ENCODE measurements at places on chromosomes 5 and 9.

DNA sequence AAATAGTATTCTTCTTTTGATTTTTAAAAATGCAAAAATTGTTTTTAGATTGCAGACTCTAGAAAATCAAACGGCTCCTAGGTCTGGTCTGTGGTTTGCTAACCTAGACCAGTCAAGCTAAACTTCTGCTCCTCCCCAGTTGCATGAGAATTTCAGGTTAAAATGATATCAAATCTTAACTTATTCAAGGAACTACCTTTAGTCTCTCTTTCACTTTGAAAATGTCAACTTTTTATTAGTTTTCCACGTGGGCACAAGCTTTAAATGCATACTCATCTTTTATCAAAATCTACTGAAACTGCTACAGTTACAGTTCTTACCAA is 8.8 kb downstream of the CAMK4 start:
- DNase-seq, result no peak

DNA sequence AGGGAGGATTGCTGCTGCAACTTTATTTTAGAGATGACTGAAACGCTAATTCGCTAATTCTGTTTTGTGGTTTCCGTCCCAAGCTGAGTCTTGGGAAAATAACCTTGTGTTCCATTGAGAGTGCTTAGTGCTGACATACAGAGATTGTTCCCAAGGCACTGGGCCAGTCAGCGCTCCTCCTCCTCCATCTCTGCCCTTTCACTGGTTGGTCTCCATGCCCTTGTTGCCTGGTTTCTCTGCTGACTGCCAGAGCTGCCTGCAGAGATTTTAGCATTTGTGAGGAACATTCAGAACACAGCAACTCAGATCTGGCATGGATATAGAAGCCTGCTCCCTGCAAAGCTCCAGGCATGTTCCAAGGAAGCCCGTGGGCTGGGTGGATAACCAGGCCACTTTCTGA is 126.0 kb upstream of the IRX2 start:
- DNase-seq, result no peak

GRCh38 chr9:99509065-99509745 is 287.1 kb downstream of the SEC61B start:
- DNase-seq, result no peak

- DNase-seq, result no peak
These were observed 1.3 kb downstream of the ARSB start for GRCh38 chr5:78983601-78984438.

All from stimulated activated CD4-positive, alpha-beta T cell treated with anti-CD3 and anti-CD28 coated beads, Interleukin-1b, Interleukin-23, amount 100 ng/mL, for 1 hour (primary cell).